ENCODE measurements at places on chromosomes 6 and 20.

DNA sequence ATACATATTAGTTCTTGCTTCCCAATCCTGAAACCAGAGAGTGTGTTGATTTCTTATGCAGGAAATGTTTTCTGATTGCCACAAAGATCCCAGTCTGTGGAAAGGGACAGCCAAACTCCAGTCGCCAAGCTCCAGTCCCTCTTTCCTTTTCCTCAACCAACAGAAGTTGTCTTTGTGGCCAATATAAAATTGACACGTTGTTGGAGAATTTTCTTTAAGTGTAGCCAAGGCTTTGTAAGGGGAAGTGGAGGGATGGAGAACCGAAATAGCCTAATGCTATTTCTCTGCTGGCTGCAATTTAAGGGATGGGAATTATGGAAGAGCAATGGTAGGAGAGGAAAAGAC, 5.4 kb downstream of the ADGRB3 start:
- no peak for DNase-seq

DNA sequence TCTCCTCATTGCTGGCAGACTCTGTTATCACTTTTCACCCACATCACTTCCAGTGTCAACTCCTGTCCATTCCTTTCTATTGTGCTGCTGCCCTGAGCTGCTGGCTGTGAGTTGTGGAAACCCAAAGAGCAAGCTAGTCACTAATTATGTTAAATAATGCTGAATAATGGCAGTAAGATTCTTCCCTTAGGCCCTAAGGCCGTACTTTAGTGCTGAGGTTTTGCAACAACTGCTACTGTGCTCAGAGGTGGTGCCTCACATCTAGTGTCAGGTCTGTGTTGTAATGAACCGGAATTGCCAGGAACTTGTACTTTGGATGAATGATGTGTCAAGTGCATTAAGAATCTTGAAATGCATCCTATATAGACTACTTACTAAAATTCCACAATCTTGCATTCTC, 372.2 kb upstream of the RNF217 start:
- DNase-seq: no peak

- DNase-seq: no peak
Measured at GRCh38 chr6:83853178-83854000, at the start of gene RIPPLY2. TSS of gene RIPPLY2 (plus strand) at chr6:83853360. CDS start at chr6:83853417, 57 bp downstream.

- no peak for DNase-seq
Measured at GRCh38 chr20:6231556-6231955, 108.7 kb upstream of the FERMT1 start.

GRCh38 chr6:168247443-168248147, 72.0 kb downstream of the DACT2 start:
- DNase-seq: no peak

DNA sequence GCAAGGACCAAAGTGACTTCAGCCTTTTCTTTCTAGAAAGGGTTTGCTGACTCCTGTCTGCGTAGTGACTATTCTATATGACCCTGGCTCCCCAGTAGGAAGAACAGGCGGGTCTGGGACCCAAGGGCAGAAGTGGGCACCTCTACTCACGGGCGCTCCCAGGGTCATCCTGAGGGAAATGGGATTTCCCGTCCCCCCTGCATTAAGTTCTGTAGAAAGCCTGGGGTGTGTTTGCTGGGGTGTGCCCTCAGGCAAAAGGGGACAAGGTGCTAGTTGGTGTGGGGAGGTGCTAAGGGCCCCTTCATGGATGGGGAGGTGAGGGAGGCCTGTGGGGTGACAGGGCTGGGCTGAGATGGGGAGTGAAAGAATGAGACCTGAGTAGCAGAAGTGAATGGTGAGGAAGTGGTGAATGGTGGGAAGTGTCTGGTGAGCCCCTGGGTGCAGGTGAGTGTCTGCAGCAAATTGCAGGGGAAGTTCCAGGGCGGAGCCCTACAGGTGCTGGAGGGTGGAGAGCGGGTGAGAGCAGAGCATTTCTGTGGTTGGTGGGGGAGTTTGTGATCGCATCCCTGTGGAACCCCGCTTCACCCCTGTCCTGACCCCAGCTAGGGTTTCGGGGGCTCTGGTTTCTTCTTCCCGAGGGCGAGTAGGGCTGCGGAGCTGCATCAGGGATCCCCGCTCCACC, 21.1 kb downstream of the RAET1L start:
- no peak for DNase-seq

- DNase-seq: no peak
Measured at GRCh38 chr6:145241039-145241438, 494.3 kb downstream of the EPM2A start.

- DNase-seq: no peak
Measured at GRCh38 chr6:414447-414846, 22.9 kb downstream of the IRF4 start.

- no peak for DNase-seq
Measured at GRCh38 chr20:23114448-23115082, 28.4 kb upstream of the CD93 start.

DNA sequence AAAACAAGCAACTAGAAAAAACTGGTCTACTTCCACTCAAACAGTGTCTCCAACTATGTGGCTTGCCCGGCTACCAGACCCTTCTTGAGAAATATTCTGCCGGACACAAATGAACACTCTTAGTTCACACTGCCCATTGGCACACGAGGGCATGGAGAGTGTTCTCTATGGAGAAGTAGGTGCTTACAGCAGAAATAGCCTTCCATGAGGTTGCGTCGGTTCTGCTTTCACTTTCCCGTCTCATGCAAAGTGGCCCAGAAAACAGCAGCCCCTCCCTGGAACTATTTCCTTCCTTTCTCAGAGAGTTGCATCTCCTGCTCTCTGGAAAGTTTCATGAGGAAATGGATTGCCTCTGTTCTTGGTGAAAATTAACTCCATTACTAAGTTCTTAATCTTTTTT, 9.5 kb upstream of the HLA-DOA start:
- peak; percentile 23 for DNase-seq

DNA sequence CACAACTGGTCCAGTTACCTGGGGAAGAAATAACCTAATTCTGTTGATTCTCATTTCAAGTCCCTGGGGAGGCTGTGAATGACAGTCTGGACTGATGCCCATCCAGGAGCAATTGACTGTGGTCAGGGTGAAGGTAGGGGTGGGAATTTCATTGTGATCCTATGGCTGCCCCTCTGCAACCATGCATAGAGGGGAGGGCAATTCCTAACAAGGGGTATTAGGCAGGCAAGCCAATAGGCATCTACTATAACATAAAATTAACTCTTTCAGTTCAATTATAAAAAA, 44.0 kb upstream of the TRAM2 start:
- DNase-seq: no peak

DNA sequence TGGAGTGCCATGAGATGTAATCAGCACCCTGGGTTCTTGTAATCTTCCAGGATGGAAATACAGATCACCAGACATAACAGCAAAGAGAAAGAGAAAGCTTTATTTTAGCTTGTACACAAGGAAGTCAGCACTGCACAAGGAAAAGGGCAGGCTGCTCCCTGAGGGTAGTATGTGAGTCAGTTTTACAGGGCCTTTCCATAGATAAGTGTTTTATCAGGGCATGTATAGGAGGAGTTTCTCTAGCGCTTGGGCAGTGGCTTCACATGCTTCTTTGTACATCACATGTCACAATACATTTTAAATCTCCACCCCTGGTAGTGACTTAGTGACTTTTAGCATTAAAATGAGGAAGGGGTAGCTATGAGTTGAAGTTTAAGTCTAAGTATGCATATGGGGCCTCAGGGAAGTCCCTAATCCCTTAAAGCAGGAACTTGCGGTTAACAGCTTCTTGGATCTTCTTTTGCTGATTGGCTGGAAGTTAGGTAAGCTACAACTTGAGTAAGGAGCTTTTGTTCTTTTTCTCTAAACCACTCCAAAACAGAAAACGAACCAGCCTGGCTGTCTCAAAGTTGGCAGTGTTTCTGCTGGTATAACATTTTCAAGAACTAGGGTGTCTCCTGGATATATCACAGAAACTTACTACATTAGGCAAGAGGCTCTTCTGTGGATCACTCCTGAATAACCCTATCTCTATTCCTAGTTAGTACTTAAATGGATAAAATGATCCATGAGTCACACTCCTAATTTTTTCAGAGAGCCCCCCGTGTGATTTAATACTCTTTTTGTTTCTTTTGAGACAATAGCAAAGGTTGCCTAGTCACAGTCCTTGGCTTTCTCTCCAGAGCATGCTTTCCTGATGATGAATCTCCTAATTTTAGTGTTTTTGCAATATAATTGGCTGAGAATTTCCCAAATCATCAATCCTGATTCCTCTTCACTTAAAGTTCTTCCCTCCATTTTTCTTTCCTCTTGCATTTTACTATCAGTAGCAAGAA, 60.2 kb downstream of the MRAP2 start:
- no peak for DNase-seq

DNA sequence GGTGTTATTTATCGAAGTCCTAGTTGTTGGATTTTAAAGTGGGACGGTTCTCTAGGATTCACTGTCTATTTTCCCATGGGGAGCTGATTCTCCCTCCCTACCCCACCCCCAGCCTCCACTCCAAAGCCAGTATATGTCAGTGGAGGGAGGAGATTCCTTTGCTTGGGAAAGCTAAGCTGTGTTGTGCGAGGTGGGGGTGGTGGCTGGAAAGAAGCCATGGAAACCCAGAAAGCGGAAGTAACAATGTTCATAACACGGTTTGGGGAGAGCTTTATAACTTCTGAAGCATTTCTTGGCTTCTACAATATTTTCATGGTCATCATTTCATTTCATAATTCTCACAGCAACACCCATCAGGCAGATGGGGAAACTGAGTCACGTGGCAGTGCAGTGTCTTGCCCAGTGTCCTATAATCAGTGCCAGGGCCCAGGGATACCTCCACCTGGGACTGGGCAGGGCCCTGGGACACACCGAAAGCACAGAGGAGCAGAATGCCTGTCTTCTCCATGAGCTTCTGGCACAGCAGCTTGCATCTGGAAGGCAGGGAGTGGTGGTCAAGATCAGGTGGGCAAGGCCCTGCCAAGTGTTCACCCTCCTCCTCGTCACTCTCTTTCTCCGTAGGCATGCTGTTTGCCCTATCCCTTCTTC, 4.5 kb downstream of the SUN5 start:
- DNase-seq: no peak

GRCh38 chr6:37732688-37733087, 35.0 kb upstream of the MDGA1 start:
- no peak for DNase-seq

DNA sequence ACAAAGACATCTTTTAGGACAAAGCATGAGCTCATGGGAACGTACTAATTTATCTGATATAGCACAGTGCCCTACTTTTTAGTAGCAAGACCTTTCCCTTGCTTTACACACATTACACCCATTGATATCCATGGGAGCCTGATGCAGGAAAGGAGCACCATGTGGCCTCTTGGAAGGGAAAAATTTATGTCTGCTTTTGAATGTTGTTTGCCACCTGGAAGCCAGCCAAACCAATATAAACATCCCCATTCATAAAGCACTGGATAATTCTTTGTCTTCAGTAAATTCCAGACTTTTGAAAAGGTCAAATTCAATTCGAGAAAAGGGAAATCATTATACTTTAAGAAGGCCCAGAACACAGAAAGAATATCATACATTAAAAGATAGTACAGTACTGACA, 152.3 kb upstream of the BEND6 start:
- no peak for DNase-seq

DNA sequence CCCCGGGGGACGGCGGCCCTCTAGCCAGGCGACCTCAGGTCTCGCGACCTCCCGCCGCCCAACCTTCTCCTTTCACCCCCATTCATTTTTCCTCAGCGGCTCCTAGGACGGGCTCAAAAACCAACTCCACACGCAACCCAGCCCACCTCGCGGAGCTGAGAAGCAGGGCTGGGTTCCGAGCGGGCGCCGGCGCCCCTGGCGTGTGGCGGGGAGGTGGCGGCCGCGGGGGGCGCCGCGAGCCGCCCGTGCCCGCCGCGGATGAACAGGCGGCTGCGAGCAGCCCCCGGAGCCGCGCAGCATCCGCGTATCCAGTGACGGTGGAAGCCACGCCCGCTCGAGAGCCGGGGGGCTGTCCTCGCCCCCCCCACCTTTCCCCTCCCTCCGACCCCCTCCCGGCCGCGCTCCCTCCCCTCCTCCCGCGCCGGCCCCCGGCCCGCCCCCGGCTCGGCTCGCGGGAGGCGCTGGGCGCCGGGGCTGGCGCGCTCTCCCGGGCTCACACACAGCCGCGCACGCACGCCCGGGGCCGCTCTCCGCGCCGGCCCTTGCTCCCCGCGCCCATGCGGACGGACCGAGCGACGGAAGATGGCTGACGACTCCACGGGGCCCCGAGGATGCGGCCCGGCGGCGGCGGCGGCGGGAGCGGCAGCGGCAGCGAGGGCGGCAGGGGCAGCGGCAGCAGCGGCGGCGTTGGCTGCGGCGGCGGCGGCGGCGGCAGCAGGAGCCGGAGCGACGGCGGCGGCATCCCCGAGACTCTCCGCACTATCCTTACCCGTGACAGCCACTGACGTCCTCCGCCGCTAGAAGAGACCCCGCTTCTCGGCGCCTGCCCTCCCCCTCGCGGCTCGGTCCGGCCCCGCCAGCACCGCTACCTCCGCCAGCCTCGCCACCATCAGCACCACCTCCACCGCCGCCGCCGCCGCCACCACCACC, at the start of gene SOBP:
Gene SOBP, plus strand, starts transcription at position 482 of the 930 bp plus-strand sequence. CDS start 500 bp downstream, outside the sequence.
- DNase-seq: peak; percentile 14

DNA sequence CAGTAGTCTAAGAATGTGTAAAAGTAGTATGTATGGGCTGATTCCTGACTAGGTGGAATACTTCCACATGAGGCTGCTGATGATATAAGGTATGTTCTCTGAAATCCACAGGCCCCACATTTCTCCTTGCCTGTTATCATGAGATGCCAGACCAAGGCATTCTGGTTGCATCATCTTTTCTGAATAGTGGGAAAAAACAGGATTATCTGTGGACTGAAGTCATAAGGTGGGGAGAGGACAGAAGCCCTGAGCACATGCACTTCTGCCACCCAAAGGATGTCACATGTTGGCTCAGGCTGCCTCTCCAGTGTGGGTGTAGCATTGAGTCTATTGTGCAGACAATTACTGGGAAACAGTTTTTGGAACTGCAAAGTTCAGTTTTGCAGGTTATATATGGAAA, 184.5 kb upstream of the RAB32 start:
- no peak for DNase-seq

GRCh38 chr20:55632592-55632991, 372.7 kb downstream of the CBLN4 start:
- no peak for DNase-seq

- peak; percentile 46 for DNase-seq
Measured at GRCh38 chr6:41066867-41067304, 5.3 kb downstream of the OARD1 start.

DNA sequence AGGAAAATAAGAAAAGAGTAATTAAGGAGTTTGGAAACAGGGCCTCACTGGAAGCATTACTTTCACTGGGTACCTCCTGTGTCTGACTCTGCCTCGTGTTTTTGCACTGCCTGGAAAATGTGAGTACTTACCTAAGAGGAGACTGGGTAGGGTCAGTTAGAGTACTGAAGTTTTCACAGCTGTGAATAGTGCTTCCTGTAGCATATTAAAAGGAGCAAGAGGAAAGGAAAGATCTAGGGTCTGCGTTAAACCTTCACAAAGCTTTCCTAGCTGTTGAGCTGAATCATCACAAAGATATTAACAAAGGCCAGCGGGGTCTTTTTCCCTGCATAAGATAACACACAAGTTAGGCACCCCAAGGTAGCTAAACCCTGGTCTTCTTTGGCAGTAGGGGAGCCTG, 82.3 kb downstream of the MLIP start:
- DNase-seq: no peak

- no peak for DNase-seq
Measured at GRCh38 chr6:116444092-116444491, 17.1 kb upstream of the CALHM6 start.

- DNase-seq: no peak
Measured at GRCh38 chr6:7176208-7176607, 68.4 kb downstream of the RREB1 start.

- no peak for DNase-seq
Measured at GRCh38 chr6:32953775-32954174, 878 bp upstream of the HLA-DMA start.
